ENCODE measurements at places on chromosomes 3 and 15.
A peak's percentile ranks its signal among the peaks of the same experiment; 100 is the strongest.

DNA sequence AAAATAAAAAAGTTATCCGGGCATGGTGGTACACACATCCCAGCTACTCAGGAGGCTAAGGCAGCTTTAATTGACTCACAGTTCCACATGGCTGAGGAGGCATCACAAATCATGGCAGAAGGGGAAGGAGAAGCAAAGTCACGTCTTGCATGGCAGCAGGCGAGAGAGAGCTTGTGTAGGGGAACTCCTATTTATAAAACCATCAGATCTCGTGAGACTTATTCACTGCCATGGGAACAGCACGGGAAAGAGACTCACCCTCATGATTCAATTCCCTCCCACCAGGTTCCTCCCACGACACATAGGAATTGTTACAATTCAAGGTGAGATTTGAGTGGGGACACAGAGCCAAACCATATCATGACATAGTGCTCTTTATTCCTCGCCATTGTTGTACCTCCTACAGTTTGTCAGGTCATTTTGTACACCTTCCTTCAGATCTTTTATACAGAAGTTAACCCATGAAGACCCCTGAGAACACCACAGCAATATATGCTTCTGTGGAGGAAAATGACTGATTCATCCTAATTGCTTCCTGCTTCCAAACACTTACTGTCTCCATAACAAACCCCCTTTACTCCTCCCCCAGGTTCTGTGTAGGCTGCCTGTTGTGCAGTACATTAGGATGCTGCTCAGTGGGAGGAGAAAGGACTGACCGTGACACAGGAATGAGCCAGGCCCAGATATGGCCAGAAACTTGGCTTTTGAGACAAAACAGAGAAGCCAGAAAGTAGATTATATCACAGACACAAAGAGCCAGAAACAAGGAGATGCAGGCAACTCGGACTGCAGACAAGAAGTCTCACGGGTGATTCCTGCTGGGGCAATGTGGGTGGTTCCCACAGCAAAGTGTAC lies 67.9 kb upstream of the HEG1 start:
- no peak overlapping the region for H3K4me3 ChIP-seq
- H3K4me1 ChIP-seq, result no peaks in the 10 kb centered on the region
- H3K27ac ChIP-seq, result no peak overlapping the region

- no peaks in the 10 kb centered on the region for H3K36me3 ChIP-seq
- H3K27ac ChIP-seq, result no peak overlapping the region
- no peak overlapping the region for H3K4me3 ChIP-seq
- DNase-seq, result no peak
Measured at GRCh38 chr15:56812221-56812620, 78.9 kb upstream of the ZNF280D start.

- H3K36me3 ChIP-seq, result no peaks in the 10 kb centered on the region
- H3K27ac ChIP-seq, result no peak overlapping the region
- no peaks in the 10 kb centered on the region for H3K4me1 ChIP-seq
Measured at GRCh38 chr3:63303238-63303637, 25.1 kb downstream of the SYNPR start.

DNA sequence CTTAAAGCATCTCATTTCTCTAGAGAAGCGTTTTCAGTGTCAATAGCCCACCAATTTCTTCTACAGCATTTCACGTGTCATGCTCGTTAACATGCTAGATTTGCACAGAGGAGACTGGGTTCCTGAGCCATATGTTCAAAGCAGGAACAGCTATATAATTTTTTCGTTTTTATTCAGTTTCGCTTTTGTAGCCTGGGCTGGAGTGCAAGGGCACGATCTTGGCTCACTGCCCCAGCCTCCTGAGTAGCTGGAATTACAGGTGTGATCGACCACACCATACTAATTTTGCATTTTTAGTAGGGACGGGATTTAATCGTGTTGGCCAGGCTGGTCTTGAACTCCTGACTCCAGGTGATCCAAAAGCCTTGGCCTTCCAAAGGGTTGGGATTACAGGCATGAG lies 6.6 kb upstream of the SLMAP start:
- H3K27ac ChIP-seq, result no peak overlapping the region
- H3K27me3 ChIP-seq, result no peaks in the 10 kb centered on the region
- DNase-seq, result no peak
- H3K36me3 ChIP-seq, result no peaks in the 10 kb centered on the region
- H3K4me1 ChIP-seq, result peaks cover 4% of the 10 kb centered on the region

DNA sequence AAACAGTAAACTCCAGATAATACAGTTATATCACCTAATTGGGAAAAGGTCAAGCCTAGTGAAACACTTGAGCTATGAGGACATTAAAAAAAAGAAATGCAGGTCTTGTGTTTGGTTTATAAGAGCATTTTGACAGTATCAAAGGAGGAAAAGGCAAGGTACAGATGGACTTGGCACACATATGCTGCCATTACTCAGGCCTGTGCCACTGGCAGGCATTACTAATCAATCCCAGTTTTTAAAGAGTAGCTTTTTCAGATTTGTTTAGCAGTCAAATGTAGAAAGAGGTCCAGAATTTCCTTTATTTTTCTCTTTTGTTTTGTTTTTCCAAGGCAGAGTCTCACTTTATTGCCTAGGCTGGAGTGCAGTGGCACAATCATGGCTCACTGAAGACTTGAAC lies 38.9 kb downstream of the MDFIC2 start:
- no peak overlapping the region for H3K27ac ChIP-seq
- no peak overlapping the region for H3K4me3 ChIP-seq
- H3K4me1 ChIP-seq, result peaks cover 3% of the 10 kb centered on the region
- H3K36me3 ChIP-seq, result no peaks in the 10 kb centered on the region
- no peaks in the 10 kb centered on the region for H3K27me3 ChIP-seq

DNA sequence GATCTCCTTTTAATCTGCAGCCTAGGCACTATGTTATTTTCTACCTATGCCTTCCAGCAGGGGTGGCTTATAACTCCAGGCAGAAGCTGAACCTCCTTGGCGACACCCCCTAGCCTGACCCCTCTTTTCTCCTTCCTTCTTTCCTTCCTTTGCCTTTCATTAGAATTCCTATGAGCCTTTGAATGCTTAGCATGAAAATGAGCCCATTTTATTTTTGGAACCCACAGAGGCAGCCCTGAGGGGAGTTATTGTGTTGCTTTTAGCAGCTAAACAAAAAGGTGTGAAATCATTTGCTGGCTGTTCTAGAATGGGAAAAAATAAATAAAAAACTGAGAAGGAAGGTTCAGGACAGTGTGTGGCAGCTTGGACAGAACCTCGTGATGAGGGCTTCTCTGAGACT lies 164.6 kb upstream of the ICE2 start:
- no peak overlapping the region for H3K27ac ChIP-seq
- H3K4me1 ChIP-seq, result no peaks in the 10 kb centered on the region
- H3K36me3 ChIP-seq, result no peaks in the 10 kb centered on the region

- H3K4me3 ChIP-seq, result no peak overlapping the region
- peaks cover 6% of the 10 kb centered on the region for H3K4me1 ChIP-seq
- no peak for DNase-seq
- H3K36me3 ChIP-seq, result no peaks in the 10 kb centered on the region
- H3K27ac ChIP-seq, result no peak overlapping the region
- no peaks in the 10 kb centered on the region for H3K27me3 ChIP-seq
Measured at GRCh38 chr3:53384465-53385423, 37.4 kb upstream of the DCP1A start.

DNA sequence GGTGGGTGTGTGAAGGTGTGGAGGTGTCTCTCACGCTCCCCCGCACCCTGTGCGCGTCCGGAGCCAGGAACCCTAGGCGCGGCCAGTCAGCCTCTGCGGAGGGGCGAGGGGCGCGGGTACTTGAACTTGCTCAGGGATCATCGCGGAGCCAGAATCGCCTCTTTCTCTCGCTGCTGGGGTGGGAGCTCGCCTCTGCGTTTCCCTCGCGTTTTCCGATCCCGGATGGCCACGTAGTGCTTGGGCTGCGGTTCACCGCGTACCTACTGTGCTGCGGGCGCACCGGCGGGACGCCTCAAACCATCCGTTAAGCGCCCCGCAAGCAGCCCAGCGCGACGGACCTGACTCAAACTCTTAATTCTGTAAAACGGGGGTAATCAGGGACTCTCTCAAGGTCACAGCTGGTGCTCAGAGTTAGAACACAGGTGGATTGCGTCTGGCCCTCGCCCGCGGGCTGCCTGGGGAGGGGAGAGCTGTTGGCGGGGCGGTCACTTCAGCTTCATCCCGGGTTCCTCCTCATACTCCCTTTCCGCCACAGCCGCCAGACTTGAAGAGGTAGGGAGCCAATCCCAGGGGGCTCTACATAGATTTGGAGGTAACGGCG lies 686 bp downstream of the MYRIP start:
- peak overlapping the region; percentile 62 for H3K4me3 ChIP-seq
- peaks cover 40% of the 10 kb centered on the region for H3K27me3 ChIP-seq
- H3K27ac ChIP-seq, result no peak overlapping the region
- H3K36me3 ChIP-seq, result no peaks in the 10 kb centered on the region

GRCh38 chr3:76954412-76954811 lies 85.5 kb upstream of the ROBO2 start:
- no peaks in the 10 kb centered on the region for H3K27me3 ChIP-seq
- no peak overlapping the region for H3K27ac ChIP-seq
- no peaks in the 10 kb centered on the region for H3K36me3 ChIP-seq
- no peaks in the 10 kb centered on the region for H3K4me1 ChIP-seq
- no peak overlapping the region for H3K4me3 ChIP-seq
- no peak for DNase-seq

DNA sequence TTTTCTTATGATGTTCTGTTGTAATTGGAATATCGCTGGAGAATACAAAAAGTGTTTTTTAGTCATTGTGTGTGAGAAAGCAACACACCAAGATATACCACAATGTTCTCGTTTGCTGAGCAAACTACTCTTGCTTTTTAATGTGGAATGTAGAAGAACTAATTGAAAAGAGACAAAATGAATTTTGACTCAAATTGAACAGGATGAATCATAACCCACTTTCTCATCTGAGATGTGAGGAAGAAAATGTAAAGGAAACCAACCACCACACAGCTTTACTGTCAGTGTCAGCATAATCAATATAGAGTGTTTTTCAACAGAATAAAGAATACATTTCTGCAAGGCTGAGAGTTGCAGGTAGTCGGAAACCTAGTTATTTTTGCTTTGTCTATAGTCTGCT lies 448.8 kb upstream of the TPRG1 start:
- peaks cover 3% of the 10 kb centered on the region for H3K36me3 ChIP-seq
- no peak overlapping the region for H3K4me3 ChIP-seq
- H3K27me3 ChIP-seq, result no peaks in the 10 kb centered on the region
- no peaks in the 10 kb centered on the region for H3K4me1 ChIP-seq

DNA sequence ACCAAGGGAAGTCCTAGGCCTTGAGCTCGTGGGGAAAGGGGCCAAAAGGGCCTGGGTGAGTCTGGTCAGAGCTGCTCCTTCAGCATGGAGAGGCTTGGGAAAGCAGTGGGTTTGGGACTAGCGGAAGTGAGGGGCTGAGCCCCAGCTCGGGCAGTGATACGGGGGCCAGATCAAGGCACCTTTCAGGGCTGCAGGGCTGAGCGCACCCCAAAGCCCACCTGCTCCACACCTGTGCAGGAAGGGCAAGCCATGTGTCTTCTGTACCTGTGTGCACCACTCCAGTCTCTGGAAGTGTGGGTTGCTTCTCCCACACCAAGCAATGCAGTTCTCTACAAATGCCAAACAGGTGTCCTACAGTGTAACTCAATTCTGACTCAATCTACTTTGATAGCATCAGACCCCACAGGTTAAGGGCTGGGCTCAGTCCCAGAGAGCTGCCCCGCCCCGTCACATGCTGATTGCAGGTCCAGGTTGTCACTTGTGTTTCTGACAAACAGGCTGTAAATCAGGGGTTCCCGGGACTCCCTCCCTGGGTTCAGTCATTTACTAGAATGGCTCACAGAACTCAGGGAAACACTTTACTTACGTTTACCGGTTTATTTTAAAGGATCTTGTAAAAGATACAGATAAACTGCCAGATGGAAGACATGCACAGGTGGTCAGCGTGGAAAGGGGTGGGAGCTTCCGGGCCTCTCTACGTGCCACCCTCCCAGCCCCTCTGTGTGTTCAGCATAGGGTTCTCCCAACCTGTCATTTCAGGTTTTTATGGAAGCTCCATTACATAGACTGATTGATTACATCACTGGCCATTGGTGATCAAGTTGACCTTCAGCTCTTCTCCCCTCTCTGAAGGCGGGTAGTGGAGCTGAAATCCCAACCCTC lies 28.8 kb upstream of the KLF13 start:
- H3K27ac ChIP-seq, result peak overlapping the region; percentile 68
- peaks cover 36% of the 10 kb centered on the region for H3K4me1 ChIP-seq
- H3K4me3 ChIP-seq, result no peak overlapping the region
- DNase-seq, result peak; percentile 93
- H3K36me3 ChIP-seq, result no peaks in the 10 kb centered on the region
- H3K27me3 ChIP-seq, result no peaks in the 10 kb centered on the region

- no peaks in the 10 kb centered on the region for H3K4me1 ChIP-seq
- H3K36me3 ChIP-seq, result no peaks in the 10 kb centered on the region
- H3K27me3 ChIP-seq, result no peaks in the 10 kb centered on the region
- no peak for DNase-seq
- no peak overlapping the region for H3K27ac ChIP-seq
- no peak overlapping the region for H3K4me3 ChIP-seq
Measured at GRCh38 chr3:31724651-31725050, 191.9 kb downstream of the STT3B start.

DNA sequence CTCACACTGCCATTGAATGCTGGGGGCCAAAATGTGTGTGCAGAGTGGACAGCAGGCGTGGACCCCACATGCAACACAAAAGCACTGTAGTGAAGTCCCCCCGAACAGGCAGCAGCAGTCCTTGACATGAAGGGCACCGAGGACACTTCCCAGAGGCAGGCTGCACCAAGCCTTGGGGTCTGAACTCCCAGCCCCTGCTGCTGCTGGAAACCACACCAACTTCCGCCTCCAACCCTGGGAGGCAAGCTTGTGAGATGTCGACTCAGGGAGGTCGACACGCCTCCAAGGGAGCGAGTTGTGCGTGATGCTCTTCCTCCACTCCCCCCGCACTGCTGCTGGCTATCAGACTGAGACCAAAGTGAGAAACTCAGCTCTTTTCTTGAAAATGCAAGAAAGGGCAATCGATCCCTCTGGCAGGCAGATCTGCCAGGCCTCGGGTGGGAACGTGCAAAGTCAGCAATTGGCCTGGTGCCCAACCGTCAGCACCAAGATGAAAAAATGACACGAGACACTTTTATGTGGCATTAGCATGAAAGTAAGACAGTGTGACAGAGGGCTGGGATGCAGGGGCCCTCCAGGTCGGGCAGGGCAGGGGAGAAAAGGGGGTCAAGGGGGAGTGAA lies 43.6 kb downstream of the WHAMM start:
- no peak overlapping the region for H3K4me3 ChIP-seq
- no peaks in the 10 kb centered on the region for H3K27me3 ChIP-seq
- no peak for DNase-seq
- peaks cover 5% of the 10 kb centered on the region for H3K4me1 ChIP-seq
- H3K27ac ChIP-seq, result no peak overlapping the region
- H3K36me3 ChIP-seq, result no peaks in the 10 kb centered on the region

GRCh38 chr3:139440639-139441556 lies 35.4 kb downstream of the RBP2 start:
- H3K4me1 ChIP-seq, result peaks cover 5% of the 10 kb centered on the region
- H3K27me3 ChIP-seq, result no peaks in the 10 kb centered on the region
- no peak overlapping the region for H3K4me3 ChIP-seq

GRCh38 chr3:158912621-158913020 lies 110.8 kb downstream of the MFSD1 start:
- H3K4me1 ChIP-seq, result no peaks in the 10 kb centered on the region
- no peak for DNase-seq
- H3K36me3 ChIP-seq, result no peaks in the 10 kb centered on the region

Measured in large intestine (tissue), 12 donors.